ENCODE measurements at places on chromosomes 6 and 20.
A peak's percentile ranks its signal among the peaks of the same experiment; 100 is the strongest.

DNA sequence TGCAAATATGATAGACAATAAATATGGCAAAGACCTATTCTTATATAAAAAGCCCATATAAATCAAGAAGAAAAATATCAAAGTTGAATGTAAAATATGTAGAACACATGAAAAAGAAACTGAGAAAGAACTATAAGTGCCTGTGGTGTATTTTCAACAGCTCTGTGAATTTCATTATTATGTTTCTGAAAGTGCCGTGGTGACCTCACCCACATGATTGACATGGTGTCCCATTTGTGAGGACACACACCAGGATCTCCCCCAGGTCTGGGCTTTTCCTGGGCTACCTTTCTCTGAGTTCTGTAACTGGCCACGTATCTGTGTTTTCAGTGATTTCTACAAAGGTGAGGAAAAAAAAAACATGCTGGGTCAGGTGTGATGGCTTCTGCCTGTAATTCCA is 86.7 kb downstream of the BMP6 start:
- DNase-seq, result no peak

GRCh38 chr6:33878562-33878961 is 74.8 kb upstream of the MLN start:
- no peak for DNase-seq

DNA sequence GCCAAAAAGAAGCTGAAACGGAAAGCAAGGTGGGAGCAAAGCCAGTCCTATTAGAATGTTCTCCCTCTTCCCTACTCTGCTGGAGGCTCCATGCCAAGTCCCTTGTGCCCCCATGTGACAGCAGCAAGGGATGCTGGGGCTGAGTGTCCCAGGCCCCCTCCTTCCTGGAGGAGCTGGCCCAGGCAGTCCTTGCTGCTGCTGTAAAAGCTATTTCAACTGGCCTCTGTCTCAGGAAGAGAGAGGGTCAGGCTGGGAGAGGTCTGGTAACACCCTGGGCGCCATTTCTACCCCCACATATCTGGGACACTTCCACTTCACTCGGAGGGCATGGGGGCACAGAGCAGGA is 25.0 kb downstream of the TTBK1 start:
- no peak for DNase-seq

GRCh38 chr6:143549221-143549948 is 37.9 kb upstream of the FUCA2 start:
- no peak for DNase-seq

GRCh38 chr6:4644996-4645395 is 131.2 kb upstream of the CDYL start:
- no peak for DNase-seq

GRCh38 chr6:69917834-69918233 is 51.5 kb downstream of the COL19A1 start:
- DNase-seq, result no peak

DNA sequence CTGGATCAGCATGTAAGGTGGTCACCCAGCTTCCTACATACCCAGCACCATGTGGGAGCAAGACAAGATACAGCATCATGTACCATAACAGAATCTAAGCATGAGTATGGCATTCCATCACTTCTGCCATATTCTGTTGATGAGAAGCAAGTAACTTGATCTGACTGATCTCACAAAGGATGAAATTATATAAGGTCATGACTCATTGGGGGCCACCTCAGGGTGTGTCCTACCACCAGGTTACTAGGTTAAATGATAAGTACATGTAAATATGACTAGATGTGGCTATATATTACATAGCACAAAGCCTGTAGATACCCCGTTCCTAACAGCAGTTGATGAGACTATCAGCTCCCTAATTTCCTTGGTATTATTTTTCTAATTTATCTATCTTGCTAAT is 213.1 kb downstream of the DOK5 start:
- no peak for DNase-seq

DNA sequence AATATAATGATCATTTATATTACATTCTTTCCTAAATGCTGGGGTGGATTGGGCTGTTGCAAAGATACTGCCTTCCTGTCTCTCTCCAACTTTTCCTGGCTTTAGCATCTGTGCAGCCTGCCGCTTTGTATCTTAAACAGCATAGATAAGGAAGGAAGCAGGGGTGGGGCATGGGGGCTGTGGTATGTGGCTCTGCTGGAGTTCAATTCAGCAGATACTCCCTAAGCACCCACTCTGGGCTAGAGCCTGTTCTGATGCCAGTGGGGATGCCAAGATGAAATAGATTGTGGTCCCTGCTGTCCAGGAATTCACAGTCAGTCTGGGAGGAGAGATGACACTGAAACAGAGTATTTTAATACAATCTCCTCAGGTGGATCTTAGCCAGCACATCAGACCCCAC is 56.8 kb downstream of the EIF2S2 start:
- no peak for DNase-seq

DNA sequence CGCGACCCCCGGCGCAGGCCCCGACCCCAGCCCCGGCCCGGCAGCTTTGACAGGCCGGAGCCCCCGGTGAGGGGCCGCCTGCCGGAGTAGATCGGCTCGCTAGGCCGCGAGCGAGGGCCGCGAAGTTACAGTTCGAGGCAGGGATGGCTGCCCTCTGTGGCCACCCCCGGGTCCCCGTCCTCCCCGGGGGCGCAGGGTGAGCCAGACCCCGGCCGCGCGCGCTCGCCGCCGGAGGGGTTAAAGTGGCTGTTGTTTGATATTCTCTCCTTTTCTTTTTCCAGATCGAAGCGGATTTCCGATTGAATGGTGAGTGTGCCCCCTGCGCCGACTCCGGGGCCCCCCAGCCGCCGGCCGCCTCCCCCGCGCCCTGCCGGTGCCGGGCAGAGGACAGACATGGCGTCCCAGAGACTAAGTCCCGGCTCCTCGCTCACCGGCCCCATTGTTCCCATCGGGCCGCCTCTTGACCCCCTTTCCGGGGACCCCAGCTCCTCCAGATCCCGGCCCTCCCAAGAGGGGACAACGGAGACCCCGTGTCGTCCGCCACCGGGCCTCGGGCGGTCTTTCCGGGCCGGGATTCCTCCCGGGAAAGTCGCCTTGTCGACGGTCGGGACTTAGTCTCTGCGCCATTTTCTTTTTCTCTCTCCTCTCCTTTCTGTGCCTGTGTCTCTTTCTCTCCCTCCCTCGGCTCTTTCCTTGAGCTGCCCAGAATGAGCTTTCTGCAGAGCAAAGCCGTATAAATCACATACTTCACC is 704 bp downstream of the TOP1 start:
- DNase-seq, result peak; percentile 50

DNA sequence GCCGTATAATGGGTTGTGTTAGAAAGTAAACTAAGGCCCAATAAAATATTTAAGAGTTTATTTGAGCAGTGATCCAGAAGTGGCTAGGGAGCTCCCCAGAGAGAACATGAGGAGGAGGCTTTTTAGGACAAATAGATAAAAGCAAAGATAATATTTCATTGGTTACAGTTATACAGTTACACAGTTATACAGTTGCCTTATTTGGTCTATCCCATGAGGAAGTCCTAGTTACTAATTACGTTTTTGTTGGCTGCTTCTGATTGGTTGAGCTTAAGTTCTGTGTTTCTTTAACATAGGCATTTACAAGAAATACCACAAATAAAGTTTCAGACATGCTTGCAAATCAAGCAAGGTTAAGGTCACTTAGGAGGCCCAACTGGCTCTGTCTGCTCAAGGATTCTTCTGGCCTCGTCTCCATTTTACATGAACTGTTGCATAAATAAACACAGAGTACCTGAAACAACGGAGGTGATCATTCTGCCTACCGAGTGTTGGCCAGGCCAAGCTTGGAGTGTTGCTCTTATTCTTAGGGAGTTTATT is 7.0 kb downstream of the UBD start:
- no peak for DNase-seq

- no peak for DNase-seq
These were observed 31.8 kb downstream of the FITM2 start for GRCh38 chr20:44279228-44279627.

- peak; percentile 81 for DNase-seq
These were observed 17.8 kb upstream of the HMGN4 start for GRCh38 chr6:26520237-26520849.

GRCh38 chr6:98827295-98828159 is 6.8 kb upstream of the POU3F2 start:
- DNase-seq, result peak; percentile 74

- peak; percentile 73 for DNase-seq
These were observed 3.9 kb upstream of the FAM83C start for GRCh38 chr20:35296101-35296554.

- DNase-seq, result no peak
These were observed 7.1 kb upstream of the ZNF318 start for GRCh38 chr6:43376551-43376981.

- DNase-seq, result no peak
These were observed 39.6 kb downstream of the OR2B2 start for GRCh38 chr6:27872642-27873020.

- DNase-seq, result no peak
These were observed 252.4 kb downstream of the CLIC5 start for GRCh38 chr6:45763281-45763680.

- DNase-seq, result no peak
These were observed 119.9 kb upstream of the PREP start for GRCh38 chr6:105522626-105523322.

DNA sequence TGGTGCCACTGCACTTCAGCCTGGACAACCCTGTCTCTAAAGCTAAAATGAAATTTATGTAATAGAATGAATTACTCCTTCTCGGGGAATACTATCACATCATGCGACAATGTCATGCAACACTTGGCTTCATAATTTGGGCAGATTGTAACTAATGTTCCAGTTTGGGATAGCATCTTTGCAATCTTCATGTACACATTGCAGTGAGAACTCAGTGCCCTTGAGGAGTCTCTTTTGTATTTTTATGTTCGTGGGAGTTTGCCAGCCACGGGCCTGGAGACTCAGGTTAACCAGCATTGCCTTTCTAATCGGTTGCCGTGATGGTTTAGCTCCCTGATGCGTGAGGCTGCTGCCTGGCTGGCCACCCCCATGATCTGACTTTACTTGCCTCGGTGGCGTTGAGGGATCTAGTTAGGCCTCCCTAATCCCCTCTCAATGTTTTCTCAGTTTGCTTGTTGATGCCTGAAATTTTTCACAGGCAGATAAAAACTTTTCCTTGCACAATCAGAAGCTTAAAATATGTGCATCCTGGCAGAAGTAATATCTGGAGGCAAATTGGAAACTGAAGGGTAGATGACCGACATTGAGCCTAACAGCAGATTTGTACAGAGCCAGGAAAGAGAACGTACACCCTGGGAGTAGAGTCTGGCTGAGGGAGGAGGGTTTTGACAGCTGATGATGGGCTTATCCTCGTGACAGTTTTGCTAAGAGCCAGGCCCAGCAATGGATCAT is 2.4 kb downstream of the GMPR start:
- DNase-seq, result no peak

DNA sequence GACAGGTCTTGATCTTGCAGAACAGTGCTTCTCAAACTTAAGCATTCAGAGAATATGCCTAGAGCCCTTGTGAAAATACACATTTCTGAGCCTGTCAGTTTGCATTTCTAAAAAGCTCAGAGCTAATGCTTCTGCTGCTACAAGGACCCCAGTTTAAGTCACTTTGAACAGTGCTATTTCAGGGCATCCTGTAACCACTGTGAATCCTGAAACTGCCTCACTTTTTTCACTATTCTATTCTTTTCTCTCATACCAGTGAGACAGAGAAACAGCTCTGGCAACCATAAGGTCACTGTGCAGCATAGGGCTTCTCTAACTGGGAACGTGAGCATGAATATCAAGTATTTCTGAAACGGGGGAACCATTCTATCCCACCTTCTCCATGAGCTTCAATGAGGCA is 51.2 kb downstream of the LGSN start:
- DNase-seq, result no peak

DNA sequence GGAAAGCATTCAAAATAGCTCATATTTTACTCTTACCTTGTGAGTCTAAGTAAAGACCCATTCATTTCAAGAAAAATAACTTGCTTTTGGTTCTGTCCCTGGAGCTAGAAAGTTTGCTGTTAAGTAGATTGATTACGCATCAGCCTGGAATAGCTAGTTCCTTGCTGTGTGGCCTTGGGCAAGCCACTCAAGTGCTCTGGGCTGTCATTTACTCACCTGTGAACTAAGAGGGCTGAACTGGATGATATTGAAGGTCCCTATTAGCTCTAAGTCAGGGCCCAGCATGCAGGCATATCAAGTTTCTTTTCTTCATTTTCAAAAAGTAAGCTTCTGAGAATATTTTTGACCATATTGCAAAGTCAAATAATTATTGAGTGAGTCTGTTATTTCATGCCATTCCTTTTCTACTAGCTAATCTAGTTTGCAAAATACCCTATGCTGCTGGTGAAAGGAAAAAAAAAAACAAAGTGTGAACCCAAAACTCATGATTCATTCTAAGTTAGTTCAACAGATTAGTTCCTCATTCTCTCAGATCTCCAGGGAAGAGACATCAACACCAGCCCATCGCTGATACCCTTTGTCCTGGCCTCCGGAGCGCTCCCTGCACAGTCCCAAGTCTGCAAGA is 106.5 kb upstream of the GMDS start:
- no peak for DNase-seq

DNA sequence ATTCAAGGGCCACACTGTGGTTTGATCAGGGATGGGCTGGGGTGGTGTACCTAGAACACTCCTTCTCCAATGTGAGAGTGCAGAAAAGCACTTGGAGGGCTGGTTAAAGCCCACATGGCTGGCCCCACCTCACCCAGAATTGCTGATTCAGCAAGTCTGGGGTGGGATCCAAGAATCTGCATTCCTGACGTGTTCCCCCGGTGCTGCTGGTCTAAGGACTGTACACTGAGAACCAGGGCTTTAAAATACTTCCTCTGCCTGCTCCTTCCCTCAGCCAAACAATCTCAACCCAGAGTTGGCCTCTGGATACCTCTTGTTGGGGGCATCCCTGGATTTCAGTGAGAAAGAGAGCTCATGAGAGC is 13.4 kb upstream of the OCSTAMP start:
- no peak for DNase-seq

- DNase-seq, result no peak
These were observed 693.0 kb downstream of the EYS start for GRCh38 chr6:65014006-65014405.

DNA sequence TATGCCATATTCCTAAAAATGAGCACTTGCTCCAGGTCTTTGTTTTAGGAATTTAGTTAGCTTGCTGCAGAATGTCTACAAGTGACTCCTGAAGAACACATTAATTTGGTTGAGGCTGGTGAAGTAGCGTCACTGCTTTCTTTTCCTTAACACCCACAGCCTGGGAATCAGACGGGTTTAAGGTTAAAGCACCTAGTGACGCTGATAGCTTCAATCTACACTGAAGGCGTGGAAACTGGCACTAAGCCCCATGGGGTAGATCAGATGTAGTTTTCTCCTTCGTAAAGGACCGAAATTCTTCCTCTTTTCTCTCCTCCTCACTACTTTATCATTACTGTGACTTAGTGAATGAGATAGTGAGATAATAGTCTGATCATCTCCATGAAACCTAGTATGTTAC is 90.3 kb downstream of the TBC1D7 start:
- no peak for DNase-seq

GRCh38 chr6:68468244-68468884 is 166.7 kb upstream of the ADGRB3 start:
- no peak for DNase-seq

- DNase-seq, result peak; percentile 53
These were observed 66.4 kb downstream of the AFDN start for GRCh38 chr6:167892835-167893815.

All from ELF-1 (cell line).